Endothelial cell of umbilical vein (primary cell): ENCODE measurements at places on chromosomes 2 and 18. TPM values are rescaled to one million over a fixed set of nuclear protein-coding genes. Genes with fewer than 3 reads are reported as not detected.

DNA sequence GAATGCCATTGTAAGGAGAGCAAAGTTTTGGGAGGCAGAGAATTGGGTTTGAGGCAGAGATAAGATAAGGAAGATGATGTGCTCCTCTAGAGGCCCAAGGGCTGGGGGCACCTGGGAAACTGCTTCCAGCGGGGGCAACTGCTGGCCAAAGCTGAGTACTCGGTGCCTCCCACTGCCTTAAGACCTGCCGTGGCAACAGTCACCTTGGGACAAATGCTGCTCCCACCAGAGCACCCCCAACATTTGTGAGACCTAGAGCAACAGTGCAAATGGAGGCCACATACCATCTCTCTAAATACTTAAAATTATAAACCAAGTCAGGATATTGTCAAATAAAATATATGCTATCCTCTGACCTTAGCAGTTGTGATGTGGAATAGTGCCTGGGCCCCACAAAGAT lies 127.1 kb downstream of the CAPN13 start:
- H3K27me3 ChIP-seq: no peaks in the 10 kb centered on the region
- no peak overlapping the region for H3K4me3 ChIP-seq
- H3K27ac ChIP-seq: no peak overlapping the region

FOXD4L1 gene
- polyA plus RNA-seq: 0.04 and 0.06 TPM in 2 replicates

CCBE1 gene
- 0.04 TPM in 1 of 2 replicates, not detected in the other for polyA plus RNA-seq

- DNase-seq: no peak
- peaks cover 2% of the 10 kb centered on the region for H3K27me3 ChIP-seq
- no peak overlapping the region for H3K27ac ChIP-seq
- no peaks in the 10 kb centered on the region for H3K4me1 ChIP-seq
- H3K36me3 ChIP-seq: no peaks in the 10 kb centered on the region
Observed at GRCh38 chr18:75428490-75428889, 987 bp upstream of the SMIM21 start.

IL36G gene
- not detected in 2 replicates for polyA plus RNA-seq

DNA sequence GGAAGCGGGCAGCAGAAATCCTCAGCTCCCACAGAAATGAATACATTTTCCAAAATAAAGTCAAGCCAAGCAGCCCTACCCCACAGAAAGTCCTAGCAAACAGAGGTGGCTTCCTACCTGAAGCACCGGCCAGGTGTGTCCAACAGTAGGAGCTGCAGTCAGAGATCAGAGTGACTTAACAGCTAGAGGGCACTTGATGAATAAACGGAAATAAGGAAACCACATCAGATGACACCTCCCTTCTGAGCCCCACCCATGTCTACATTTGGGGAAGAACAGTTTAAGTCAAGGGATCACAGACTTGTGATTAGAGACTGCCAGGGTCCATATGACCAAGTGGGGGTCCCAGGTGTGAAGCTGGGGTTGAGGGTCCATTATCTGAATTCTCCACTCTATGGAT lies at the start of gene CXCR1:
Gene CXCR1 (minus strand): TSS at position 172 of the 400 bp plus-strand sequence. CDS start 1,751 bp downstream, outside the sequence.
- H3K36me3 ChIP-seq: no peaks in the 10 kb centered on the region
- H3K27ac ChIP-seq: no peak within 1 kb of the TSS
- no peak for DNase-seq
- no peak within 1 kb of the TSS for H3K4me3 ChIP-seq
- peaks cover 15% of the 10 kb centered on the region for H3K27me3 ChIP-seq

DNA sequence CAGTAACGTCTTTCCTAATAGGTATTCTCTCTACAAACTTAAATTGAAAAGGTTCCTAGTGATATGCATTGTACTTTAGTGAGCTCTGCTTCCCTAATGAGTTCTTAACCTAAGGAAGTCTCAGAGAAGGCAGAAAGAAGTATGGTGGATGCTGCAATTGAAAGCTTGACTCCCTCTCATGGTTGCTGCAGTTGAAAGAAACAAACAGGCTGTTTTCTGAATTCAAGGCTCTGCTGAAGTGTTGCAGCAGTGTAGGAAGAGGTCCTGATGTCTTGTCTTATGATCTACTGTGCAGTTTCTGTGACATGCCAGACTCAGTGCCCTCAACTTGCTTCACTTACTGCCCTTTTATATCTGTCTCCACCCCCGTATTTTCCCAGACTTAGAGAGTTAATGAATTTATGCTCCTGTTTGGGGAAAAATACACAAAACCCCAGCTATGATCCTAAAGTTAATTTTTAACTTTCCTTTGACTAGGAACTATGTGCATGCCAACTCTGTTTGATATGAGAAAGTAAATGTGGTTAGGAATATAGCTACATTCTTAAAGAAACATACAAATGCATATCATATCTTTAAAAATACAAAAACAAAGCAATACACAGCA lies 655.3 kb upstream of the FAM98A start:
- H3K27me3 ChIP-seq: no peaks in the 10 kb centered on the region
- H3K4me1 ChIP-seq: no peaks in the 10 kb centered on the region
- H3K36me3 ChIP-seq: no peaks in the 10 kb centered on the region
- DNase-seq: no peak
- no peak overlapping the region for H3K27ac ChIP-seq

GRCh38 chr2:109607766-109608165 lies 6.0 kb downstream of the SEPTIN10 start:
- peak; percentile 11 for DNase-seq
- H3K36me3 ChIP-seq: no peaks in the 10 kb centered on the region
- H3K4me3 ChIP-seq: no peak overlapping the region
- H3K27me3 ChIP-seq: no peaks in the 10 kb centered on the region
- H3K27ac ChIP-seq: peak overlapping the region; percentile 87
- H3K4me1 ChIP-seq: peaks cover 49% of the 10 kb centered on the region

DNA sequence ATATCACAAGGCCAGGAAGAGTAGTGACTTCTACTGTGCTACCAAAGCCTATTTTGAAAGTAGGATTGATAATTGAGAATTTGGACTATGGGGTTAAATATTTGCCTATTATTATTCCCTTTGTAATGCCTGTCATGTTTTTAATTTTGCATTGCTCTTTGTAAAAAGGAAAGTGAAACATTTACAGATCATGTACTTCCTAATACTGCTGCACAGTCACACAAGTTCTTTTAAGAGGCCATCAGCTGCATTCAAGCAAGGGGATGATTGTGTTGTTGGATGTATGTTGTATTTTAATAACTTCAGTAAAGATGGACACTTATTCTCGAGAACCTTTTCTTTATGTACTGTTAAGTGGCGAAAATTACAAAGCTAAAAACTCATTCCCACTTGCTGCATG lies 70.1 kb downstream of the PLEKHA3 start:
- no peak overlapping the region for H3K4me3 ChIP-seq
- no peaks in the 10 kb centered on the region for H3K27me3 ChIP-seq
- no peak overlapping the region for H3K27ac ChIP-seq
- DNase-seq: no peak
- H3K4me1 ChIP-seq: no peaks in the 10 kb centered on the region

- H3K27ac ChIP-seq: no peak overlapping the region
- no peaks in the 10 kb centered on the region for H3K36me3 ChIP-seq
- H3K27me3 ChIP-seq: no peaks in the 10 kb centered on the region
- H3K4me3 ChIP-seq: no peak overlapping the region
- no peaks in the 10 kb centered on the region for H3K4me1 ChIP-seq
Observed at GRCh38 chr2:17299891-17300540, 218.2 kb downstream of the RAD51AP2 start.

ZNF385B gene
- polyA plus RNA-seq: not detected in 2 replicates

DNA sequence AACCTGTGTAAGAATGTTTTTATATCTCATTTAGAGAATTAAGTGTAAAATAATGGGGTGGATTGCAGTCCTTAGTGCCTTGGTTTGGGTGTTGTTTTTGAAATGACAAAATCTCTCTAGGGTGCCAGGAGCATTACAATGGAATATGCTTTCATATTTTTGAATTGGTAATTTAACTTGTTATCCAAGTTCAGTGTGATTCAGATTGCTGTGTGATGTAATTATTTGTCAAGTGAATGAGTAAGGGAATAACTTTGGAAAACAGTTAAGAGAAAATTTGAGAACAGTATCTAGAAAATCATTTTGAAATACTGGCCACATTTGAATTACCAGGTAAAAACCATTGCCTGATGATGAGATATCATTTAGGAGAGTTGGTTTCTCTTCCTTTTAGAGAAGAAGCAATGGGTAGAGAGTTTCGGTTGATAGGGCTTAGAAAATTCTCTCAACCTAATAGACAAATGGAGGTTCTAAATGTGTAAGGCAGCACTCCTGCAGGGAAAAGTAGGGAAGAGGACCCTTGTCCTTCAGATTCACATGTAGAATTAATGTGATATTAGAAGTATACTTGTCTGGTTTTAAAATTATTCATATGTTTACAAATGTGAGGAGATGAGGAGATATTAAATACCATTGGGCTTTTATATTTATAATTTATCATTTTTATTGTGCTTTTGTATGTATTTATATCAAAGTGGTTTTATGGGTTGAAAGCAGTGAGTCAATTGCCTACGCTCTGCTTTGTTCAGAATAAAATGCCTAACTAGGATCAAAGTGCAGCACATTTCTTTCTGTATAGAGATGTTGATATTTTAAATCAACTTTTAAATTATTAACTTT lies 124.8 kb downstream of the PHLPP1 start:
- H3K4me1 ChIP-seq: no peaks in the 10 kb centered on the region
- H3K4me3 ChIP-seq: no peak overlapping the region
- H3K27me3 ChIP-seq: no peaks in the 10 kb centered on the region
- DNase-seq: no peak
- H3K36me3 ChIP-seq: no peaks in the 10 kb centered on the region

GRCh38 chr2:109558076-109558882 lies 55.5 kb downstream of the SEPTIN10 start:
- no peaks in the 10 kb centered on the region for H3K36me3 ChIP-seq
- H3K4me1 ChIP-seq: peaks cover 32% of the 10 kb centered on the region
- peak overlapping the region; percentile 96 for H3K27ac ChIP-seq
- DNase-seq: peak; percentile 96

INO80D gene
- polyA plus RNA-seq: 2.8 and 2.9 TPM in 2 replicates

- no peaks in the 10 kb centered on the region for H3K36me3 ChIP-seq
- peak overlapping the region; percentile 28 for H3K27ac ChIP-seq
- peak; percentile 95 for DNase-seq
- H3K27me3 ChIP-seq: no peaks in the 10 kb centered on the region
- no peak overlapping the region for H3K4me3 ChIP-seq
Observed at GRCh38 chr2:189261431-189261841, 81.9 kb upstream of the COL5A2 start.

CCDC141 gene
- not detected in 2 replicates for polyA plus RNA-seq

- peaks cover 2% of the 10 kb centered on the region for H3K4me1 ChIP-seq
- no peak overlapping the region for H3K4me3 ChIP-seq
- H3K27me3 ChIP-seq: no peaks in the 10 kb centered on the region
Observed at GRCh38 chr2:42191285-42192009, 22.3 kb downstream of the EML4 start.

DNA sequence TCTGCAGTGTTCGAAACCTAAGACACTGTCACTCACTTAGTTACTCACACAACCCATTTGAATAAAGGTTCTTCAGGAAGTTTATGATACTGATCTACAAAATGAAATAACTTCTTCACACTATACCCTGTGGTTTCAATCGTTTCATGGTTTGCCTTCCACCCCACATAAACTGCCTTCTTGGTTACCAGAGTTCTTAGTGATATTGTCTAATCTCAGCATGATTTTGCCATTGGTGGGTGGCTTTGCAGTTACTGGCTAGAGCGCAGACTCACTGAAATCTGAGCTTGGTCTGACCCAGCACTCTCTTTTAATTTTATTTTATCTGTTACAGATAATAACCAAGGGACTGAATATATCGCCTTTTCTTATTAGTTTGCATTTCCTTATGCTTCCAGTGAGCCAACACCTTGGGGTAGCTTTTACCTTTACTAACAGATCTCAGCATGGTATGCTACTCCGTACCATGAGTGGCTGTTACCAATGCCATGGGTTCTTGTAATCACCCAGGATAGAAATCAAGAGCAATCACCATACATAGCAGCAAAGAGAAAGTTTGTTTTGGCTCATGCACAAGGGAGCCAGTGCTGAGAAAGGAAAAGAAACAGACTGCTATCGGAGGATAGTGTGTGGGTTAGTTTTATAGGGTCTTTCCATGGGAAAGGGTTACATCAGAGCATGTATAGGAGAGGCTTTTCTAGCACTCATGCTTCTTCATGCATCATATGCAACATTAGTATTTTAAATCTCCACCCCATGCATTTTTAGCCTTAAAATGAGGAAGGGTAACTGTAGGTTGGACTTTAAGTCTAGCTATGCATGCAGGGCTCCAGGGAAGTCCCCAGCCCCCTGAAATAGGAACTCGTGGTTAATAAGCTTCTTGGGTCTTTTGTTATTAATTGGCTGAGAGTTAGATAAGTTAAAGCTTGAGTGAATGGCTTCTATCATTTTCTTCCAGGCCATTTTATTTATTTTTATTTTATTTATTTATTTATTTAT lies 33.3 kb downstream of the ANXA4 start:
- H3K4me1 ChIP-seq: peaks cover 3% of the 10 kb centered on the region
- H3K36me3 ChIP-seq: no peaks in the 10 kb centered on the region
- no peaks in the 10 kb centered on the region for H3K27me3 ChIP-seq
- H3K4me3 ChIP-seq: no peak overlapping the region
- peak; percentile 23 for DNase-seq
- no peak overlapping the region for H3K27ac ChIP-seq

GRCh38 chr2:143029141-143029540 lies 100.1 kb upstream of the ARHGAP15 start:
- H3K4me3 ChIP-seq: no peak overlapping the region
- no peaks in the 10 kb centered on the region for H3K36me3 ChIP-seq
- DNase-seq: no peak
- H3K27me3 ChIP-seq: peaks cover 4% of the 10 kb centered on the region
- peaks cover 2% of the 10 kb centered on the region for H3K4me1 ChIP-seq

SP140 gene
- polyA plus RNA-seq: not detected in 2 replicates

- H3K36me3 ChIP-seq: no peaks in the 10 kb centered on the region
- H3K27me3 ChIP-seq: no peaks in the 10 kb centered on the region
- H3K4me1 ChIP-seq: peaks cover 16% of the 10 kb centered on the region
- peak; percentile 74 for DNase-seq
Observed at GRCh38 chr2:20604951-20605381, 45.9 kb downstream of the HS1BP3 start.

DNA sequence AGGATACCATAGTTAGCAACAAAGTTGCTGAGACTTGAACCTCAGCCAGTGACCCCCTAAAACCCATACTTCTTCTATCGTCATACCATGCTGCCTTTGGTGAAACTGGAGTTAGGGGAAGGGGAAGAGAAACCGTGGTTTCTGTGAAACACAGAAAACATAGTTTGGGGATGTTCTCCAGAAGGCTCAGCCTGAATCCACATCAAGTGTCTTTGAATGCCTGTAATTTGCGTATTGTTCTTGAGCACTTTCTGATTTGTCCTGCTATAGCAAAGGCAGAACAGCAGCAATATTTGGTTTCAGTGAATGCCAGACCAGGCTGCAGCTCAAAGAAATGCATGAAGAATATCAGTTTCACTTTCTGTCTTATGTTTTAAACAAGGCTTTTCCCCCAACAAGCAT lies 258.7 kb downstream of the TTC32 start:
- H3K27ac ChIP-seq: no peak overlapping the region
- DNase-seq: no peak
- H3K27me3 ChIP-seq: no peaks in the 10 kb centered on the region

- no peaks in the 10 kb centered on the region for H3K36me3 ChIP-seq
- no peak for DNase-seq
- H3K4me1 ChIP-seq: peaks cover under 1% of the 10 kb centered on the region
Observed at GRCh38 chr2:3488061-3488531, 31.2 kb downstream of the ADI1 start.

SPATA3 gene
- polyA plus RNA-seq: not detected in 2 replicates

GRCh38 chr2:106057206-106057605 lies 136.9 kb downstream of the UXS1 start:
- no peaks in the 10 kb centered on the region for H3K4me1 ChIP-seq
- H3K4me3 ChIP-seq: no peak overlapping the region
- H3K27ac ChIP-seq: no peak overlapping the region
- no peaks in the 10 kb centered on the region for H3K36me3 ChIP-seq

GRCh38 chr18:54032412-54032811 lies 192.1 kb downstream of the MBD2 start:
- DNase-seq: no peak
- H3K4me1 ChIP-seq: no peaks in the 10 kb centered on the region
- no peaks in the 10 kb centered on the region for H3K27me3 ChIP-seq
- H3K36me3 ChIP-seq: no peaks in the 10 kb centered on the region
